ENCODE measurements at places on chromosomes 16 and 17. TPM values are rescaled to one million over a fixed set of nuclear protein-coding genes. Genes with fewer than 3 reads are reported as not detected.

The KRT32 gene
- polyA plus RNA-seq = not detected

The SLC35G6 gene
- polyA plus RNA-seq = 0.15 TPM

The RASL10B gene
- 2.2 TPM for polyA plus RNA-seq

The SLC9A5 gene
- 21.0 TPM for polyA plus RNA-seq

The IRX5 gene
- 25.2 TPM for polyA plus RNA-seq

GRCh38 chr16:22693638-22694340, 120.2 kb upstream of the HS3ST2 start:
- no peak for DNase-seq

DNA sequence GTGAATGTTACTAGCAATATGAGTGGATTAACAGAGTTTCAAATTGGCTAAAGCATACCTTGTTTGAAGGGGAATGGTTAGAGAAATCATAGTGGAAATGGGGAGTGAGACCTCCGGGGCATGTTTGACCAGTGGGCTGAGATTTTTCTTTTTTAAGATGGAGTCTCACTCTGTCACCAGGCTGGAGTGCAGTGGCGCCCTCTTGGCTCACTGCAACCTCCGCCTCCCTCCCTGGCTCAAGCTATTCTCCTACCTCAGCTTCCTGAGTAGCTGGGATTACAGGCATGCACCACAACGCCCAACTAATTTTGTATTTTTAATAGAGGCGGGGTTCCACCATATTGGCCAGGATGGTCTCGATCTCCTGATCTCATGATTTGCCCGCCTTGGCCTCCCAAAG, 9.6 kb downstream of the CDRT15 start:
- no peak for DNase-seq

GRCh38 chr17:49730785-49731434, 23.1 kb upstream of the SLC35B1 start:
- DNase-seq = no peak

GRCh38 chr16:14278749-14279148, 207.6 kb downstream of the MRTFB start:
- DNase-seq = no peak

- no peak for DNase-seq
These were observed 88.2 kb downstream of the NOG start for GRCh38 chr17:56681561-56682266.

DNA sequence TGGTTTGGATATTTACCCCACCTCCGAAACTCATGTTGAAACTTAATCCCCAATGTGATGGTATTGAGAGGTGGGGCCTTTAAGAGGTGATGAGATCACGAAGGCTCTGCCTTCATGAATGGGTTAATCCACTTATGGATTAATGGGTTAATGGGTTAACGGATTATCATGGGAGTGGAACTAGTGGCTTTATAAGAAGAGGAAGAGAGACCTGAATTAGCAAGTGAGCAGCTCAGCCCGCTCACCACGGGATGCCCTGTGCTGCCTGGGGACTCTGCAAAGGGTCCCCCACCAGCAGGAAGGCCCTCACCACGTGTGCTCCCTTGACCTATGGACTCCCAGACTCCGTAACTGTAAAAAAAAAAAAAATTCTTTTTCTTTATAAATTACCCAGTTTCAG, 16.5 kb upstream of the GPRC5B start:
- DNase-seq = no peak

- DNase-seq = no peak
These were observed 35.3 kb upstream of the MMP2 start for GRCh38 chr16:55443434-55444346.

DNA sequence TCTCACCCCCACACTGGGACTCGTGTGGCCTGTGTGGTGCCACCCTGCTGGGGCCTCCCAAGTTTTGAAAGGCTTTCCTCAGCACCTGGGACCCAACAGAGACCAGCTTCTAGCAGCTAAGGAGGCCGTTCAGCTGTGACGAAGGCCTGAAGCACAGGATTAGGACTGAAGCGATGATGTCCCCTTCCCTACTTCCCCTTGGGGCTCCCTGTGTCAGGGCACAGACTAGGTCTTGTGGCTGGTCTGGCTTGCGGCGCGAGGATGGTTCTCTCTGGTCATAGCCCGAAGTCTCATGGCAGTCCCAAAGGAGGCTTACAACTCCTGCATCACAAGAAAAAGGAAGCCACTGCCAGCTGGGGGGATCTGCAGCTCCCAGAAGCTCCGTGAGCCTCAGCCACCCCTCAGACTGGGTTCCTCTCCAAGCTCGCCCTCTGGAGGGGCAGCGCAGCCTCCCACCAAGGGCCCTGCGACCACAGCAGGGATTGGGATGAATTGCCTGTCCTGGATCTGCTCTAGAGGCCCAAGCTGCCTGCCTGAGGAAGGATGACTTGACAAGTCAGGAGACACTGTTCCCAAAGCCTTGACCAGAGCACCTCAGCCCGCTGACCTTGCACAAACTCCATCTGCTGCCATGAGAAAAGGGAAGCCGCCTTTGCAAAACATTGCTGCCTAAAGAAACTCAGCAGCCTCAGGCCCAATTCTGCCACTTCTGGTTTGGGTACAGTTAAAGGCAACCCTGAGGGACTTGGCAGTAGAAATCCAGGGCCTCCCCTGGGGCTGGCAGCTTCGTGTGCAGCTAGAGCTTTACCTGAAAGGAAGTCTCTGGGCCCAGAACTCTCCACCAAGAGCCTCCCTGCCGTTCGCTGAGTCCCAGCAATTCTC, 27.4 kb downstream of the STH start:
- no peak for DNase-seq

DNA sequence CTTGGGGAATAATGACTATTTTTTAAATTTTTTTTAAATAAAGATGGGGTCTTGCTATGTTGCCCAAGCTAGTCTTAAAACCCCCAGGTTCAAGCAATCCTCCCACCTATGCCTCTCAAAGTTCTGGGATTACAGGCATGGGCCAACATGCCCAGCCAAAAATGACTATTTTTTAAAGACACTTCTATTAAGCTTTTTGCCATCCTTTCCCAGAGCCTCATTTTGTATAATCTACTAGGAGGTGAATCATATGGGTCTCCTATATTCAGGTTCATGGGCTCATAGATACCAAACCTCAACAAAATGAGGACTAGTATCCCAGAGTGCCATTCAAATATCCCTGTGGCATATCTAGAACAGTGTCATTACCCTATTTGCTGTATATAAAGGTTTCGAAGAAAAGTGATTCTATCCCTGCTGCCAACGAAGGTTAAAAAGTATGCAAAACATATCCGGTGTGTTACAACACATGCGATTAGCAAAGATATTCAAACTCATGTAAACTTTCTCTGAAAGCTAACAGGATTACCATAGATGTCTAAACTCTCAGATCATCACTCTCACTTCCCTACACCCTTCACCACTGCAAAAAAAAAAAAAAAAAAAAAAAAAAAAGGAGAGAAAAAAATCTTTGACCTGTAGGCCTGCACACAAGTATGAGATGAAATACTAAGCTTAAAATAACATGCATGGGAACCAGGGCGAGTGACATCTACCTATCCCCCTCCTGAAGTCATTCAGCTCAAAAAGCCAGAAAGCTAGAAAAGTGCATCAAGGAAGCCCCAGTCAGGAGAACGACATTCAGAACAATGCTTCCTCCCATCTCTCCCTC, 23.5 kb downstream of the XPO6 start:
- no peak for DNase-seq

- DNase-seq = no peak
These were observed 268.2 kb downstream of the STX8 start for GRCh38 chr17:9307313-9307998.

Data from right lung (tissue), 10 donors.